Fibroblast of mammary gland (primary cell): ENCODE measurements at places on chromosomes 3 and 15.

GRCh38 chr3:41574900-41575299, 375.6 kb downstream of the CTNNB1 start:
- DNase-seq, result peak; percentile 9

DNA sequence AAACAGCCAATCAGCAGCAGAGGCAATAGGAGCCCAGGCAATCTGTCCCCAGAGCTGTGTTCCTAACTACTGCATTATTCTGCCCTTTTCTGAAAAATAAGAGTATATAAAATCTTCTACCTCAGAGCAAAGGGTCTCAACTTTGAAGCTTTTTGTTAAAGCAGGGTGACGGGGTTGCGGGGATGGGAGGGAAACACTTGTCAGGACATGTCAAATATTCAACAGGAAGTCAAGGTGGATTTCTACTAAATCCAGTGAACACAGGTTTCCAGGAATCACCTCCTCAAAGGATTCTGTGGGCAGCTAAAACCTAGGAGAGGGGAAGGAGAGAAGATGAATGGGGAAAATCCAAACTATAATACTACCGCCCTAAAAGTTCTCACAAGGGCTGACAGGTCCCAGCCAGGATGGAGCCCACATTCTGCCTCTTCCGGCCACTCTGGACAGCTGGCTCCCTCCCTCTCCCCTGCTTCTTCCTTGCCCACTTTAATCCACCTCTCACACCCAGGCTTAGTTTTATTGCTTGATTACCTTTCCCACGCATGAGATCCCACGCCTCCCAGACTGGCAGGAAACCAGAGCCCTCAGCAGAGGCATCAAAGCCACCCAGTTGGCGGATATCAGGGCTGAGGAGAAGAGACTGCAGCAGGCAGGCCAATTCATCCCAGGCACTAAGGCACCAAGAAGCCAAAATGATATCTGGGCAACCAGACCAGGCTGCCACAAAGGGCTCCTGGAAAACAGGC, 77.2 kb downstream of the OSBPL10 start:
- no peak for DNase-seq

DNA sequence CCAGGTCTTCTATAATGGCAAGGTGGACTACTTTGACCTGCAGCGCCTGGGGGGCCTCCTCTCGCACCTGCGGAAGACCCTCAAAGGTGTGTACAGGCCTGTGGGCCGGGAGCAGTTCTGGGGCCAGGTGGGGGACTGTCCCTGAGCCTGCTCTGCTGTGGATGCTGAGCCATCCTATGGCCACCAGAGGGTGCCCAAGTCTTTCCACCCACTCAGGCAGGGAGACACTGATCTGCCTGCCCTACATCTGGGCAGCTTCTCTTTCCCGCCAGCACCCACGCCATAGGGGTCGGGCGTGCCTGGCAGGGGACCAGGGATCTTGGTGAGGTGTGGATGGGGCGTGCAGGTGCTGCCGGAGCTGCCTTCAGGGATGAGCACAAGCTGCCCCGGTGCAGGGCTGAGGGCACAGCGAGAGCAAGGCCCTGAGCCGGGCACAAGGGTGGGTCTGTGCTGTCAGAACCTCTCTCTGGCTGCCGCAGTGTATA, 14.1 kb downstream of the RNF123 start:
- peak; percentile 64 for DNase-seq

GRCh38 chr15:68284616-68285258, 7.2 kb downstream of the FEM1B start:
- DNase-seq, result no peak

DNA sequence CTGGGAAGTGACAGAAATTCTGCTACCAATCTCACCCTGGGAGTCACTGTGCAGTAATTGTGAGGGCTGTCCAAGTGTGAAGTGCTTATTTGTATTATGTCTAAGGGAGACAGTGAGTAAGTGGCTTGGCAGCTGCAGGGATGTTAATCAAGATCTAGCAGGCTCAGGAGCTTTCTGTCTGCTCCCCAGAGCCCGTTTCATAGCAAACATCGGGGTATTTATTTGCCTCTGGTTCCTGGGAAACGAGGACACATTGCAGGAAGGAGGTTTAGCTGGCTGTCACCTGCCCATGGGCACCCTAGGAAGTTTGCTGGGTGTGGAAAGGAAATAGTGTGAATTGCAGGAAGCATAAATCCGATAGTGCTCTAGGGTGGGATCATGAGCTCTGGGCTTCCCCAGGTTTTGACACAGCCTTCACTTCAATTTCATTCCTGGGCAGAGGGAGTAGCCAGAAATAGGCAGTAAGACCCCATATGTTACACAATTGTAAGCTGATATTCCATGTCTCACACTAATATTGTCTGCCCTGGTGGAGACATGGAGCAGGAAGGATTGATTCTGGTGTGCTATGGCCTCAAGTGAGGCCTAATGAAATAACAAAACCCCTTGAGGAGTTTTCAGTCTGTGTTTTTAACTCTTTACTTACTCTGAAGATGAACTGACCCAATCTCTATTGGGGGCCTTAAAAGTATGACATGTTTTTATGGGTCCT, 74.1 kb upstream of the MITF start:
- DNase-seq, result no peak

GRCh38 chr15:71811036-71811736, 832 bp downstream of the NR2E3 start:
- DNase-seq, result no peak

GRCh38 chr3:133887074-133887802, 8.4 kb downstream of the RAB6B start:
- no peak for DNase-seq

GRCh38 chr3:72085036-72085435, 300.1 kb upstream of the PROK2 start:
- no peak for DNase-seq

DNA sequence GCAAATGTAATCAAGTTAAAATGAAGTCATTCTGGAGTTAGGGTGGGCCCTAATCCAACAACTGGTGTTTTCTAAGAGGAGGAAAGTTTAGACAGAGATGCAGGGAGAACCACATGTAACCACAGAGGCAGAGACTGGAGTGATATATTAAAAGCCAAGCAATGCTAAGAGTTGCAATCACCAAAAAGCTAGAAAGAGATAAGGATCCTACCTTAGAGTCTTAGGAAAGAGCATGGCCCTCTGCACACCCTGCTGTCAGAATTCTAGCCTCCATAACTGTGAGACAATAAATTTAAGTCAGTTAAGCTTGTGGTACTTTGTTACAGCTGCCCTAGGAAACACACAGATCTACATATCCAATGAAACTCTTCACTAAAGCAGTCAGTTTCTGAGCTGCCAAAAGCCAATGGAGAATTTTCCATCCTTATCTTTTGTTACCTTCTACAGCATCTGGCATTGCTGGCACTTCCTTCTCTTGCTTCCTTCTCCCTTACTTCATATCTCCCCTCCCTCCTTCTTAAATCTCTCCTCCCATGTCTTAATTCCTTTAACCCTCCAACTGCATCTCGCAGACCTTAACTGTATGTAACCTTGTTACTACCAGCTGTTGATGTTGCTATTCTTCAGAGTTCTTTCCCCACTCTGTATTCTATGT, 11.2 kb downstream of the DCBLD2 start:
- no peak for DNase-seq

DNA sequence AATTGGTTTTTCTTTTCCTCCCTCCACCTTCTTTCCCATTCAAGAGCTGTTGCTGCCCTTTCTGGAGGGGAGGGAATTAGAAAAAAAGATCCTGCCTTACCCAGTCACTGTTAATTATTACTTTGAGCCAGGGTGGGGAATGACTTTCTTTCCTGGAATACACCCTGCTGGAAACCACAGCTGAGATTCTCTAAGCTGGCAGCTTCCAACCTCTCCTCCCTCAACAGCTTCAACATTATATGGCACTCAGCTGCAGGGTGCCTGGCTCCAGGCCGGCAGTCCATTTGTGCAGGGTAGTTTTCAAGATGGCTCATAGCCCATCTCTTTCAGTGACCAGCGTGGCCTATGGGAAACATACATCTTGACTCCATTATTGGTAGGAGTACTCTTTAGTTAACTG, 105.8 kb downstream of the UBE3A start:
- no peak for DNase-seq

GRCh38 chr3:170566413-170566812, 19.5 kb downstream of the SLC7A14 start:
- no peak for DNase-seq

DNA sequence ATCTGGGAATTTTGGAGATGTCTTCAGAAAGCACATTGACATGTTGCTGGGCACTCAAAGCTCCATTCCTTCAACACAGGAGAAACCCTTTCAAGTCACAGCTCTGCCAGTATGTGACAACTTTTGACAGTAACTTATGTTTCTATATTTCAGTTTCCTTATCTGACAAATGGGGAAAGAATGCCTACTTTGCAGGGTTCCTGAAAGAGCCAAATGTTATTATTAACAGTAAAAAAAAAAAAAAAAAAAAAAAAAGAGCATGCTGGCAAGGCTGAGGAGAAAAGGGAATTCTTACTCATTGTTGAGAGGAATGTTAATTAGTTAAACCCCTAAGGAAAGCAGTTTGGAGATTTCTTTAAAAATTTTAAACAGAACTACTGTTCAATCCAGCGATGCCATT, 272.5 kb upstream of the TGFBR2 start:
- DNase-seq, result peak; percentile 46

GRCh38 chr3:66394753-66395249, 106.0 kb downstream of the LRIG1 start:
- no peak for DNase-seq

- DNase-seq, result peak; percentile 92
Observed at GRCh38 chr15:25391971-25392721, 46.7 kb downstream of the UBE3A start.

DNA sequence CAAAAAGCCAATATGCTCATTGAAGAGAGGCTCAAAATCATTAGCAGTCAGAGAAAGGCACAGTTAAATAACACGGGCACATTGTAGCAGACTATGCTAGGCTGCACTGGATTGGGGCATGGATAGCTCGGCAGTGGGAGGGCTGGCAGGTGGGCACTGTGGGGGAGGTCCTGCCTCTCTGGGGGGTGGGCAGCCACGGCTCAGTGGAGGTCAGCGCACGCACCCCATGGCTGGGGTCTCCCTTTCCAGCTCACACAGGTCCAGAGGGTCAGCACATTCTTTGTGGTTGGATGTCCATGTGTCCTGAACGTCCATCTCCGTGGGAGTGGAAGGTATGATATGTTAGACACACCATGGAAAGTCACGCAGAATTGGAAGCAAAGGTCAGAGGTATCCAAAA, 18.4 kb upstream of the MGLL start:
- DNase-seq, result no peak

GRCh38 chr3:163508206-163508605, 1570.1 kb downstream of the SI start:
- no peak for DNase-seq

- DNase-seq, result no peak
Observed at GRCh38 chr15:95561463-95561862, 769.0 kb upstream of the NR2F2 start.

- DNase-seq, result peak; percentile 8
Observed at GRCh38 chr3:108035751-108036150, 55.1 kb downstream of the CD47 start.
